Memory B cell (primary cell): ENCODE measurements at places on chromosomes 12 and 14.

- no peaks in the 10 kb centered on the region for H3K27me3 ChIP-seq
- H3K36me3 ChIP-seq: peaks cover 17% of the 10 kb centered on the region
- peak overlapping the region; percentile 93 for H3K27ac ChIP-seq
These were observed 1.3 kb downstream of the RNASE6 start for GRCh38 chr14:20782280-20782890.

DNA sequence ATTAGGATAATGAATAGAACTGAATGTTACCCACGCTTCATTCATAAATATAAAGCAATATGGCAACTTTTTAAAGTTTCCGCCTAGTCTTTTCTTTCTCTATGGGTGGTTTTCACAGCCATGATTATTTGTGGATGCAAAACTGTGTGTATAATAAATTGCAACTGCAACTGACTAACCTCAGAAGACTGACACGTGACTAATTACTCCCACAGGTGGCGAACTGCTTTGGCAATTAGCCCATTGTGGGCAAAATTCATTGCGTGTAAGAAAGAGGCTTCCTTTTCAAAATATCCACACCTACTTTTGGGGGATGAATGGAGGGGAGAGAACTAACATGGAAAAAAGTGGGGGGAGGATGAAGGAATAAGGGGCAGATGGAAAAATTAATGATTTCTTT, 79.0 kb downstream of the SLC25A21 start:
- no peaks in the 10 kb centered on the region for H3K36me3 ChIP-seq
- no peak for DNase-seq
- H3K27ac ChIP-seq: no peak overlapping the region
- no peaks in the 10 kb centered on the region for H3K4me1 ChIP-seq

GRCh38 chr14:50844391-50844790, 13.4 kb upstream of the NIN start:
- no peak overlapping the region for H3K27ac ChIP-seq
- H3K4me1 ChIP-seq: peaks cover 4% of the 10 kb centered on the region
- H3K36me3 ChIP-seq: no peaks in the 10 kb centered on the region
- H3K4me3 ChIP-seq: no peak overlapping the region
- no peaks in the 10 kb centered on the region for H3K27me3 ChIP-seq

- no peaks in the 10 kb centered on the region for H3K36me3 ChIP-seq
- H3K4me3 ChIP-seq: peak within 1 kb of the TSS; percentile 75
- H3K27me3 ChIP-seq: peaks cover 39% of the 10 kb centered on the region
- no peak for DNase-seq
These were observed at the start of gene GRIN2B for GRCh38 chr12:13981296-13981962. Gene GRIN2B (minus strand): TSS chr12:13981602. CDS start chr12:13866208, 115,394 bp downstream.

DNA sequence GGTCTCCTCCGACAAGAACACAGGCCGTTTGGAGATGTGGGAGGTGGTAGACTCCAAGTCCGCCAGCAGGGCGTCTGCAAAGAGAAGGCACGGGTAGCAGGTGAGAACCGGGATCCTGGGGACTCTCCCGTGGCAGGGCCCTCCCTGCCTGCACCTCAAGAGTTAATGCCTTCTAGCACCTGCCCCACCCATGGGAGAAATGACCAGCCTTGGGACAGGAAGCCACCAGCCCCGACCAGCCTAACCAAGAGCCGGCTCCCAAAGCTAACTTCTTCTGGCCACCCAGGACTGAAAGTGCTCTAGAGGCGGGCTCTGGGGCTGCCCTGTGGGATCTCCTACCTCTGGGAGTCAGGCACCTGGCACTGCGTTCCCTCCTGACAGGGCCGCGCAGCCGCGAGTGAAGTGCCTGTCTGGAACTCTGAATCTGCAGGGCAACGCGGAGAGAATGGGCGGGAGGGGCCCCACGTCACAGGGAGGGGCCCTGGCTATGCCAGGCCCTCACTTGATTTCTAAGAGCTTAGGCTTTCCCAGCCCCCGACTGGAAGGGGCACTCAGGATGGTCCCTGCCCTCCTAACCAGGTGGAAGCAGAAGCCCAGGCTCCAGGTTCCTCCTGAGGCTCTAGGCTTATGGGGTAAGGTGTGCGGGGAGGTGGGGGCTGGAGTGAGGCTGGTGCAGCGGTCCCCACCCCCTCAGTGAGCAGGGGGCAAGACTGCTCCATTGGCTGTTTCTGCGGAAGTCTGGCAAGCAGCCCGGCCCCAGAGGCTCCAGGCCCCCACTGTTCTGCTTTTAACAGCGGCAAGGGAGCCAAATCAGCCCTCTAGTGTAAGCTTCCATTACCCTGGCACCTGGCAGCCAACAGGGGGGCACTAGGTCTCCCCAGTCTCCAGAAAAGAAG, 23.6 kb upstream of the RPLP0 start:
- no peaks in the 10 kb centered on the region for H3K36me3 ChIP-seq
- H3K27me3 ChIP-seq: peaks cover 5% of the 10 kb centered on the region
- no peak for DNase-seq
- no peak overlapping the region for H3K27ac ChIP-seq

DNA sequence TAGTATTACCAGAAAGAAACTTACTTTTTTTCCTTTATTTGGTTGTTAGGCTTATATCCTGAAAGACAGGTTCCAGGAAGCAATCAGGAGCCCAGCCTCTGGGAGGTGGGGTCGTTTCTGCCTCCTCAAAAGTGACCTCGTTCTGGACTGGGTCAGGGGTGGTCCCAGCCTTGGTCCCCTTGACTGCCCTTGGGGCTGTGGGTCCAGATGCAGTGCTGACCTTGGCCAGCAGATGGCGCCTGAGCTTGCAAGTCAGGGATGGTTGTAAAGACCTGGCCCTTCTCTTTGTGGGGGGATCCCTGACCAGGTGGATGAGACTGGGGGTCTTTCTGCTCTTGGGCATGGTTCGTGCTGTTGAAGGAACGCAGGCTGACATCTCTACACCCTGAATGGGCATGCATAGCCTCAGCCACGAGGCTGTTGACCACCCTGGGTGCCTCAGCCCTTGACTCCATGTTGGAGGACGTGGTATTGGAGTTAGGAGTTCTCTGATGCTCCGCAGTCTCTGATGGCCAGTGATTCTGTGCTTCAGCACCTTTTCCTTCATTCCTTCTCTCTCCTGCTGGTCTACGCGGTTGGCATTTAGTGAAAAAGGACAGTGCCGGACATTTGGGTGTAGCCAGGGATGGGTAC, 62.4 kb downstream of the ADCK1 start:
- peaks cover 7% of the 10 kb centered on the region for H3K4me1 ChIP-seq
- no peaks in the 10 kb centered on the region for H3K27me3 ChIP-seq
- H3K36me3 ChIP-seq: peaks cover 31% of the 10 kb centered on the region
- no peak overlapping the region for H3K4me3 ChIP-seq
- H3K27ac ChIP-seq: no peak overlapping the region
- peak; percentile 65 for DNase-seq

- no peaks in the 10 kb centered on the region for H3K27me3 ChIP-seq
- no peaks in the 10 kb centered on the region for H3K36me3 ChIP-seq
- no peak for DNase-seq
- no peak overlapping the region for H3K27ac ChIP-seq
These were observed 165.0 kb downstream of the SRGAP1 start for GRCh38 chr12:64009321-64010068.

- no peak overlapping the region for H3K27ac ChIP-seq
- H3K4me3 ChIP-seq: no peak overlapping the region
- no peak for DNase-seq
- H3K4me1 ChIP-seq: peaks cover 7% of the 10 kb centered on the region
- peaks cover 14% of the 10 kb centered on the region for H3K36me3 ChIP-seq
These were observed 39.0 kb downstream of the LGMN start for GRCh38 chr14:92709340-92710000.

DNA sequence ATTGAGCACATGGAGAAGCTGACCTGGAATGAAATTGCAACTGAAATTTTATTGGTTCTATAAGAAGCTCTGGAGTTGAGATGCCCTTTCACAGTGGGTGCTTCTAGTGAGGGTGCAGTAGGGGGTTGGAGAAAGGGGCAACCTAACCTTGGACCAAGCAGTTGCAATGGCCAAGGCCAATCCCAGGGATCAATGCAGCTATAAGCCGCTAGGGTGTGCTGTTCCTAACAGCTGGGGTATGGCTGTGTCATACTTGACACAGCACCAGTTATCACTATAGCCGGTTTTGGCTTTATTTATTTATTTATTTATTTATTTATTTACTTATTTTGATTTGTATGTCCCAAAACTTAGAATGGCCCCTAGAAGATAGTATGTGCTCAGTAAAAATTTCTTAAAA, 505.9 kb downstream of the FLRT2 start:
- H3K27ac ChIP-seq: no peak overlapping the region
- H3K36me3 ChIP-seq: no peaks in the 10 kb centered on the region
- H3K4me3 ChIP-seq: no peak overlapping the region
- H3K27me3 ChIP-seq: no peaks in the 10 kb centered on the region
- no peak for DNase-seq

DNA sequence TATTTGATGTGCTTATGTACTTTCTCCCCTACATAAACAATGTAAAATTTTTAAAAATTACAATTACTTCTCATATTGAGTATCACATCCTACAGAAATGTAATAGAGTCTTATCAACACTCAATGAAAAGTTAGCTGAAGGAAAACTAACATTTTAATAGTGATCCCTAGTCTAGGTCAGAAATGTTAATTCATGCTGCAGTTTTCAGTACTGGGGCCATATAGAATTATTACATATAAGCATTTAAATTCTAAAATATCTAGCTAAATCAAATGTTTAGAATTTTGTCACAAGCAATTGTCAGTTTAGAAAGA, 37.8 kb downstream of the SLC6A15 start:
- H3K27me3 ChIP-seq: no peaks in the 10 kb centered on the region
- H3K27ac ChIP-seq: no peak overlapping the region
- H3K36me3 ChIP-seq: no peaks in the 10 kb centered on the region
- H3K4me1 ChIP-seq: peaks cover 2% of the 10 kb centered on the region

DNA sequence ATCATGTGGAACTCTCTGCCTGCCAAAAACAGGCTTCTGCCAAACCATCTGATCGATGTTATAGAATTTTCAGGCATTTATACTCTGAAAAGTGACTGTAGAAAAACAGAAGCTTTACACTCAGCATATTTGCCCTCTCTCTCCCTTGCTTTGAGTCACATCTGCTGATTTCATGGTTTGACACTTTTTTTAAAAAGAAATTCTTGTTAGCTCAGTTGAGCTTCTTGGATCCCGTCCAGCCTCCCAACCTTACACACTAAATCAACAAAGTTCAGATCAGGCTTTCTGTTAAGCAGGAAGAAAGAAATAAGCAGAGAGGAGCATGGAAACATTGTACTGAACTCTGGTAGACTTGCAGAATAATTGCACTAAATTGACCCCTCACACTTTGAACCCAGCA, 193.6 kb upstream of the SEL1L start:
- no peak overlapping the region for H3K27ac ChIP-seq
- no peak for DNase-seq
- H3K36me3 ChIP-seq: no peaks in the 10 kb centered on the region
- no peaks in the 10 kb centered on the region for H3K27me3 ChIP-seq
- no peaks in the 10 kb centered on the region for H3K4me1 ChIP-seq

DNA sequence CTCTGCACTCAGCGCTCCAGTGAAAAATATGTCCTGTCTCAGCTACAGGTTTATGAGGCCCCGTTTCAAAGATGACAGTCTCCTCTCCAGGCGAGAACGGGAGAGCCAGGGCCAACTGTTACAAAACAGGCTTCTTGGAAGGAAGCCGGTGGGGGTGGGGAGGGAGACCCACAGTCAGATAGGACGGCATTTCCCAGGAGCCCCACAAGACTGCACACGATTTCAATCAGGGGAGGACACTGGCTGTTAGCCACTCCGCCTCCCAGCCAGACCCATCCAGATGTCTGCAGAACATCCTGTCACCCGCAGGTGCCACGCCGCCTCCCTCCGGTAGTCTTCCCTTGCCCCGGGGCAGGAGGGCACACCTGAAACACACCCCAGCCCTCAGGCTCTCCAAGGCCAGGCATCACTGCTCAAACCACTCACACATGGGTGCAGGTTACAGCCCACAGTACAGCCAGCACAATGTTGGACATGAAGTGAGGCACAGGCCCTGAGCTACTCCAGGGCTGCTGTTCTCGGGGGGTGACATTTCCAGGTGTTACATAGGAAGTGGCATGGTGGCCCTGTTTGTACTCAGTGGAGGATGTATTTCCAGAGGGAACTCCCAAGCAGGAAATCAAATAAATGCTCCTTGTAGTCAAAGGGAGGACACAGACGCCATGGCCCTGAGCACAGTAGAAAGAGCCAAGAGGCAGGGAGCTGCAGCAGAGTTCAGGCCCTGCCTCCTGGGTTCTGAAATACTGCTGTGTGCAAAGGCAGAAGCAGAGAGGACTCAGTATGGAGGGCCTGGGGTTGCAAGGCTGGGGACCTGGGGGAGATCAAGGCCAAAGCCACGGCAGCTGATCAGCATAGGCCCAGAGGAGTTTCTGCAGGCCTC, 138.1 kb downstream of the BCL11B start:
- no peaks in the 10 kb centered on the region for H3K4me1 ChIP-seq
- no peaks in the 10 kb centered on the region for H3K27me3 ChIP-seq
- H3K4me3 ChIP-seq: no peak overlapping the region
- H3K27ac ChIP-seq: no peak overlapping the region

GRCh38 chr14:79144896-79145295, 974.7 kb downstream of the NRXN3 start:
- DNase-seq: no peak
- H3K27me3 ChIP-seq: no peaks in the 10 kb centered on the region
- no peaks in the 10 kb centered on the region for H3K36me3 ChIP-seq
- H3K27ac ChIP-seq: no peak overlapping the region
- no peaks in the 10 kb centered on the region for H3K4me1 ChIP-seq
- no peak overlapping the region for H3K4me3 ChIP-seq

DNA sequence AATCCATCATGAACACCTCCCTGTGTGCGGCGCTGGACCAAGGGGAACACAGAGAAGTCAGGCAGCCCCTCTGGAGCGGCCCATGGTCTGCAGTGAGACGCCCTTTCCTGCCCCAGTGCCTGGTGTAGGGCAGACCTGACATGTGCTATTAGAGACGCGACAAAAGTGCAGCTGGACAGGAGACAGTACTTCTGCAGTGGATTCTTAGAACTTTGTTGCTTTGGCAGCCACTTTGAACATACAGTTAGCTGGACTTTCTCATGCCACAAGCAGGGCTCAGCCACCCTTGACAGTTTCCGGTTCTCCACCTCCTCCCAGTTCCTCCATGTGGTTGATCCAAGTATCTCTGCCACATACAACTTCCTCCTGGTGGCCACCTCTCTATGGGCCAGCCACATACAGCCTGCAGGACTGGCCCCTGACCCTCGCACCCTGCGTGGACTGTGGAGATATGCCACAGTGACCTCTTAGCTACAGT, 45.9 kb downstream of the LGMN start:
- DNase-seq: no peak
- H3K27ac ChIP-seq: peak overlapping the region; percentile 96
- H3K4me1 ChIP-seq: peaks cover 45% of the 10 kb centered on the region
- H3K4me3 ChIP-seq: peak overlapping the region; percentile 59
- peaks cover 5% of the 10 kb centered on the region for H3K36me3 ChIP-seq

GRCh38 chr14:92558319-92558718, 44.7 kb downstream of the RIN3 start:
- H3K4me3 ChIP-seq: no peak overlapping the region
- H3K36me3 ChIP-seq: peaks cover 16% of the 10 kb centered on the region
- no peak for DNase-seq
- H3K27me3 ChIP-seq: peaks cover 4% of the 10 kb centered on the region
